ENCODE measurements at places on chromosomes 1 and 21.

DNA sequence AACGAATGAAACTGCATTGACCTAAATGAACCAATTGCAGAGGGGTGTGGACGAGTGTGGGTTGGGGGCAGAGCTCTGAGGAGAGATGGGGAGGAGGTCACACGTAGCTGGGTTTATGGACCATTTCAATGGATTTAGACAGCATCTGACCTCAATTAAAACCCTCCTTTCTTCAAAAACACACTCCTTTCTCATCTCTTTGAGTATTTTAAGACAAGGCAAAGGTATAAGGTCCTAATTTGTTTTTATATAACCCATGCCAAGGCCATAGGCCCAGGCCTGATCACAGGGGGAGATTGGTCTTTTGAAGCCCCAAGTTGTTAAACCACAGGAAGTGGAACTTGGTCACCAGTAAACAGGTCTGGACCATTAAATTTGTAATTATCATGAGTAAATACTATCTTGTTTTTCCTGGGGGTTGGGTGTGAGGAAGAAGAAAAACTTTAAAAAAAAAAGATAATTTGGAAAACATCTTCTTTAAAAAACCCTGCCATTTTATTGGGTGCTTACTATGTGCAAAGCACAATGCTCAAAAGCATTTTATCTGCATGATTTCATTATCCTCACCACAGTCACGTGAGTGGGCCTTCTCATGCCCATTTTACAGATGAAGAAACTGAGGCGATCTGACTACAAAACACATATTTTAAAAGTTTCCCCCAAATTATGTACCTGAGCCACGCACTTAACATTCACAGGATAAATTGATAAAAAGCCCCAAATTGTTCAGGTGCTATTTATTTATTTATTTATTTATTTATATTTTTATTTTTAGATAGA is 8.9 kb upstream of the INAVA start:
- DNase-seq, result no peak

GRCh38 chr1:18204575-18204974 is 97.0 kb downstream of the IGSF21 start:
- DNase-seq, result no peak

DNA sequence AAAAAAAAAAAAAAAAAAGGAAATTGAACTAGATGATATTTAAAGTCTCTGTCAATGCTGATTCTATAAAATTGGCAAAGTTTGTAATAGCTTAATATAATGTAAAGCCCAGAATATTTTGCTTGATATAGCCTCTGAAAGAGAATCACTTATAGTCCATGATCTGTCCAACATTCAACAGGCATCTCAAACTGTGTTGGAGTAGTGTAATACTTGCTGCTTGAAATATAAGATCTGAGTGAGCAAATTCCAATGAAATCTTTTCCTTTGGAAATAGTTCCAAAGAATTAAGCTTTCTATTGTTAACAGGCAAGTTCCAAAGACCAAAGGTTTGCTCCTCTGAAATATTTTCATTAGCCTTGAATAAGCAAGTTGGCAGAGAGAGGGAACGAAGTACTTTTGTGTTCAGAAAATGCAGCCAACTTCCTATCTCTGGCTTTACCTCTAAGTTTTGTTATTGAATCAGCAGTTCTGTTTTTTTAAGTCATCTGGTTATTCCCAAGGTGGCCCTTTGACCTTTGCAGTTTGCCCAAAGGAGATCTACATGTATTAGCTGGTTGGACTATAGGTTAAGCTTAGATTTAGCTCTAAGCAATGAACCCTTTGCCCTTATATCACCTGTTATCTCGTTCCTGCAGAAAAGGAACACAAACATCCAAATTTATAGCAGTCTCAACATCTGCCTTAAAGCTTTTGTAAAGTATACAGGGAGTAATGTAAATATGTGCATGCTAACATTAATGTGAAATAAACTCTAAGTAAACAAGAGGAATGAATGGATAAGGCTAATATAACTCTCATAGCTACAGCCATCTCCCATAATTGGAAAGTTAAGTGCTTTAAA is 24.4 kb upstream of the CEP350 start:
- no peak for DNase-seq

- no peak for DNase-seq
These were observed 4.2 kb upstream of the SIM2 start for GRCh38 chr21:36694593-36695282.

GRCh38 chr1:159068886-159069285 is 7.7 kb downstream of the AIM2 start:
- no peak for DNase-seq

GRCh38 chr1:37147906-37148305 is 113.6 kb upstream of the GRIK3 start:
- DNase-seq, result no peak

GRCh38 chr1:47684964-47685762 is 247.3 kb downstream of the FOXD2 start:
- DNase-seq, result no peak

DNA sequence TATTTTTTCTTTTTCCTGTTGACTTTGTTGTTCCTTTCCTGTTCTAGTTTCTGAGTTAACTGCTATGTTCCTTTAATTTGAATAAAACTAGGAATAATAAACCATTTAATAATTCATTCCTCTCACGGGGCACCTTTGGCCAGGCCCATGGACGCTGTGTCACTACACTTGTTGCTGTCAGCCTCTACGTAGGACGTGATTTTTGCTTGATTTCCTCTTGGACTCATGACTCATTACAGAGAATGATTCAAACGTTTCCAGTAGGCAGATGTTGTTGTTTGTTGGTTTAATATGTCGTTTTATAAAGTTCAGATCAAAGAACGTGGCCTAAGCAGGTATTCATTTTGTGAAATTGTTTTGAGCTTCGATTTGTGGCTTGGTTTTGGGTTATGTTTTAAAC is 9.1 kb upstream of the SLC19A1 start:
- no peak for DNase-seq

GRCh38 chr1:158998781-158999161 is 10.9 kb upstream of the IFI16 start:
- peak; percentile 49 for DNase-seq

GRCh38 chr1:59949648-59950047 is 23.1 kb upstream of the CYP2J2 start:
- DNase-seq, result no peak

- DNase-seq, result no peak
These were observed 485.1 kb upstream of the VAMP3 start for GRCh38 chr1:7285856-7286454.

- DNase-seq, result no peak
These were observed 224.5 kb upstream of the SNX7 start for GRCh38 chr1:98437011-98437410.

GRCh38 chr1:101697072-101697471 is 299.7 kb downstream of the OLFM3 start:
- no peak for DNase-seq

DNA sequence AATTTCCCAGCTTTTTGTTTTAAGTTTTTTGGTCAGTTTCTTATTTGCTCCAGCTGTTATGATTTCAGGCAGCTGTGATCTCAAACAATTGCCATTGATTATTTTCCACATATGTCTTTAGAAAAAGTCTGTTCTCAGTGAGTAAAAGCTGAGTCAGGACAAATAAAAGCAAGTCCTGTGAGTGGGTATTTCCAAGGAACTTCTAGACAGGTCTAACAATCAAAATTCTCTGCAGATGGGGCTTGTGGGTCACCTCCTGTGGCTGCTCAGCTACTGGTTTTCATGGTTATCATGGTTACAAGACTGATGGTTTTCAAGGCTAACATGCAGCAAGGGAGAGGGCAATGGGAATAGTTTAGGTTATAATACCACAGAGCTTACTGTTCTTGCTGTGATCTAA is 585.7 kb downstream of the LMO4 start:
- no peak for DNase-seq

- DNase-seq, result no peak
These were observed 29.2 kb downstream of the RNU1-1 start for GRCh38 chr1:16484931-16485330.

DNA sequence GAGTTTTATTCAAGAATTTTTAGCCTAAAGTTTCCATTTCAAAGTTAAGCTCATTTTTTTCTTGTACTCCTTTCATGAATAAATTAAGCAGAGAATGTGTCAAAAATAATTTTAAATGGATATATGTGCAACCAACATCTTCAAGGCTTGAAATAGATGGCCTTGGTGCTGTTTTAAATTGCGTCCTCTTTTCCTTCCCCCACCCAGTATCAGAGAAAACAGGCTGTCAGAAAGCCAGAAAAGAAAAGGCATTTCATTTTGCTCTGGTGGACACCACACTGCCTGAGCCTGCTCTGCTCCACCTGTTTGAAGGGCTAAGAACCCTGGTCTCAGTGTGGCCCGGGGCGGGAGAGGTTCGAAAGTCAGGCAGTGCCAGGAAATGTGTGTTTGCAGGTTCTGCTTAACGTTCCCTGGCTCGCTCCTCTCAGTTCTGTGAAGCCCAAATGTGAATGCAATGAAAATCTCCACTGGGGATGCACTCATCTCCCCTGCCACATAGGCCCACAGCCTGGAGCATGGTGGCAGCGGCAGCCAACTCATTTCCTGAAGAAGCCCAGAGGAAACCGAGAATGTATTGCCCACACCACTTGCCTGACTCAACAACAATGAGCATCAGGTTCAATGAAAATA is 134.4 kb downstream of the SDCCAG8 start:
- no peak for DNase-seq

DNA sequence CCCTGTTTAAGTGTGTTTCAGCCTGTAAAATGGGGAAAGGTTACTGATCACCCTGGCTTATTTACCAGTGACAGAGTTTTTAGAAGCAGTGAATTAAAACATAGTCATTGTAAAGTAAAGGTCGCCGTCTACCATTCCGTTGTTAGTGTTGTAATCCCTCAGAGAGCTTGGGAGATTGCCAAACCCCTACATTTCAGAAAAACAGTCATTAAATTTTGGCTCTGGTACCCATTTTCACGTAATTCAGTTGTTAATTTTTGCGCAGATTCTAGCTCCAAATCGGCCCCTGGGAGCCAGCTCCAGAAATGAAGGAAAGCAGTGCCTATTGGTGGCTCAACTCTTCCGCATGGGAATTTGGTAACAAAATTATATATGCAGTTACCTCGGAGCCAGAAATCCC is 127.7 kb upstream of the AJAP1 start:
- no peak for DNase-seq

GRCh38 chr1:209356976-209357377 is 226.5 kb upstream of the CAMK1G start:
- no peak for DNase-seq

- no peak for DNase-seq
These were observed 26.5 kb upstream of the TSPEAR start for GRCh38 chr21:44737706-44738354.

- peak; percentile 17 for DNase-seq
These were observed 1.0 kb downstream of the CCDC24 start for GRCh38 chr1:43992232-43992995.

- DNase-seq, result no peak
These were observed 21.0 kb upstream of the IFFO2 start for GRCh38 chr1:18977428-18977827.
